Thoracic aorta (tissue), 2 donors: ENCODE measurements at places on chromosomes 11 and 22.
A peak's percentile ranks its signal among the peaks of the same experiment; 100 is the strongest.

- no peaks in the 10 kb centered on the region for H3K4me1 ChIP-seq
- no peaks in the 10 kb centered on the region for H3K27me3 ChIP-seq
- no peak overlapping the region for H3K27ac ChIP-seq
- no peaks in the 10 kb centered on the region for H3K36me3 ChIP-seq
These were observed 86.5 kb upstream of the PITPNB start for GRCh38 chr22:28005513-28005912.

DNA sequence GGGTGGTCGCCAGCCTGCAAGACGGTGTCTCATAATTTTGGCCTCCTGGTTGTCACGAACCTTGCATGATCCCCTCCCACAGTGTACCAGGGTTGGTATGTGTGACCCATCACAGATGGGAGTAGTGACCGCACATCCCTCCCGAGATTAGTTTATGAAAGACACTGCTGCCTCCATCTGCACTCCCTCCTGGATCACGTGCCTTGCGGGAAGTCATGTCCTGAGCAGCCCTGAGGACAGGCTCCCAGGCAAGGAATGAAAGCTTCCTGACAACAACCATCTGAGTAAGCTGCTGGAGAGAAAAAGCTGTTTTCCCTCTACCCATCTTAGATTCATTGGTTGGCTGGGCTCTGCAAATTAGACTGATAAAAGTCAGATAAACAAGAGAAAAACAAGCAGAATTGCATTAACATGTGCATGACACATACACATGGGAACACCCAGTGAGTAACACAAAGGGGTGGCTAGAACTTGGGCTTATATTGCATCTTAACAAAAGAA, 14.4 kb upstream of the PAMR1 start:
- no peak for DNase-seq
- no peak overlapping the region for H3K27ac ChIP-seq
- H3K27me3 ChIP-seq = no peaks in the 10 kb centered on the region
- no peak overlapping the region for H3K4me3 ChIP-seq
- no peaks in the 10 kb centered on the region for H3K36me3 ChIP-seq

DNA sequence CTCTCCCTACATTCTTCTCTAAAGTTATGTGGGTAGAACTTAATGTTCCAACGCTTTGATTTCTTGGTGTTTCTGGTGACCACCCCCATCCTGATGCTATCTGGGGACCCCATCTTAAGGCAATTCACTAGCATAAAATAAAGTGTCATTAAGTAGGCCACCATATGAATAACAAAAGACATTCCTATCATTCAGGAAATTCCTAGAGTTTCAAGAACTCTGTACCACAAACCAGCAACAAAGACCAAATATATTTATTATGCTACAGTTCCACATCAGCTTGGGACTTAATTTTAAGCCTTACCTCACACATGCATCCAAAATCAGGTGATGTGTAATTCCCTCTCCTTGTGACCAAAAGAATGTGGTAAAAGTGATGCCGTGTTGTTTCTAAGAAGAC, 254.6 kb upstream of the LRRC4C start:
- no peak overlapping the region for H3K27ac ChIP-seq
- no peaks in the 10 kb centered on the region for H3K36me3 ChIP-seq
- no peak for DNase-seq
- H3K4me3 ChIP-seq = no peak overlapping the region
- H3K4me1 ChIP-seq = no peaks in the 10 kb centered on the region

- peak overlapping the region; percentile 70 for H3K27ac ChIP-seq
- H3K36me3 ChIP-seq = no peaks in the 10 kb centered on the region
- H3K27me3 ChIP-seq = no peaks in the 10 kb centered on the region
- H3K4me1 ChIP-seq = peaks cover 22% of the 10 kb centered on the region
These were observed 18.3 kb upstream of the TALDO1 start for GRCh38 chr11:728901-729491.

DNA sequence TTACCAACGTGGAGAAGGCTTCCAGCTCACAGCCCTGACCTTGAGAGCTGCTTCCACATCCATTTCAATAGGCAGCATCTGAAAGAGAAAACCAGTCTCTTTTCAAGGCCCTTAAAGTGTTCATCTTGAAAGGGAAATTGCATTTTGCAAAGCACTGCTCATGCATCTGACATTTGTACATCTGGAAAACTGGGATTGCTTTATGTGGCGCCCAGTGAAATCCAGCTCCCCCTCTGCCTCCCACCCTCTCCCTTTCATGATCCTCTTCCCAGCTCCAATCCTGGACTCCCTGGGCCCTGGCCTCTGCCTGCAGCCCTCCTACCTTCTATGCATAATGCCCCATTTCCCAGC, 17.4 kb downstream of the TP53AIP1 start:
- no peak overlapping the region for H3K4me3 ChIP-seq
- no peaks in the 10 kb centered on the region for H3K36me3 ChIP-seq
- H3K27ac ChIP-seq = no peak overlapping the region
- DNase-seq = no peak
- H3K4me1 ChIP-seq = no peaks in the 10 kb centered on the region

DNA sequence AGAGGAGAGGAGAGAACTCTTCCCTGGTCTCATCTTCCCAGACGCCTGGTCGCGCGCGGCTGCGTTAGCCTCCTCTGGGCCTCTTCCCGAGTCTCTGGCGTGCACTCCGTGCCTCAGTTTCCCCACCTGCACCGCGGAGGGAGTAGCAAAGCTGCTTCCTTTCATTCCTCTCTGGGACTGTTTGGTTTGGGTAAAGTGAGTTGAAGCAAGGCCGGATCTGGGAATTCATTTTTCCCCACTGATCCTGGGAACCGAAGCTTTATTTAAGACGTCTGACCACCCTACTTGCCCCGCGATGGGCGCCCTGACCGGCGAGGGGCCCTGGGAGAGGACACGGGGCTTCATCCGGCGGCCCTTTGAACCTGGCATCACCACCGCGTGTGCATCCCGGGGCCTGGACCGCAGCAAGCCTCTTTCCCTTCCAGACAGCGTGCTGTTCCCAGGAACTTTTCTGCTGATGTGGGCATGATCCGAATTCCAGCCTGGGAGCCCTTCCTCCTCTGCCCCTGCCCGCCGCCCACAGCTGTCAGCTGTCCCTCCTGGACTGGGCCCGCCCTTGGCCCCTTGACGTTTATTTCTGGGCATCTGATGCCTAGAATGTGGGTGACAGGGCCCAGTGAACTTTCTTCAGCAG, 758 bp downstream of the LDLRAD3 start:
- peak overlapping the region; percentile 78 for H3K4me3 ChIP-seq
- no peak for DNase-seq
- H3K36me3 ChIP-seq = no peaks in the 10 kb centered on the region
- peaks cover 7% of the 10 kb centered on the region for H3K4me1 ChIP-seq
- no peak overlapping the region for H3K27ac ChIP-seq
- no peaks in the 10 kb centered on the region for H3K27me3 ChIP-seq

DNA sequence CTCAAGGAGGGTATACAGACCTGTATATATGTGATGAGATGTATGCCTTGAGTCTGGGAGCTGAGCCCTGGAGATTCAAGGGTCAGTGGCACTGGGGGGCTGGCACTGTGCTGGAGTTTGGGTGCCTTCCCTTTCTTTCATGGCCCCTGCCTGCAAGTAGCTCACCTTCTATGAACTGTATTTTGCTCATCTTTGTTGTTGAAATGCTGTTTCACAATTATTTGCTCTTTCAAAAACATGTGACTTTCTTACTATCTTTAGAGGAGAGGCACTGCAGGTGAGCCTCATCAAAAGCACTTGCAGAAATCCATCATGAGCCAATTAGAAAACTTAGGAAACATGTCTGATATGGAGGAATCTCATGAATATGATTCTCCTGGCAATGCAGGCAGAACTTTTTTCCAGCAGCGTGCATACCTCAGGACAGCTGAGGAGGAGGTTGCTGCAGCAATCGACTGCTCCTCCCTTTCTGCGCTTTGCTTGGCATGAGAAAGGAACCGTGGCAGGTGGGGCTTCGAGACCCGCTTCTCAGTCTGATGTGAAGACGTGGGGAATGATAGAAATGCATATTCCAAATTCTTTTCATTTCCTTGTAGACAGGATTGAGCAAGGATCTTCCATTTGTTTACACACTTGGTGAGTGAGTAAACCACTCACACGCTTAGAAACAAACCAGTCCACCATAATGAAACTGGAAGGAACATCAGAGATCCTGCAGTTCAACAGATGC, 178.4 kb upstream of the E2F8 start:
- H3K4me1 ChIP-seq = no peaks in the 10 kb centered on the region
- H3K4me3 ChIP-seq = no peak overlapping the region
- H3K27ac ChIP-seq = no peak overlapping the region
- no peaks in the 10 kb centered on the region for H3K36me3 ChIP-seq
